HT1080 (cell line): ENCODE measurements at places on chromosomes 5 and 9. TPM values are rescaled to one million over a fixed set of nuclear protein-coding genes. Genes with fewer than 3 reads are reported as not detected.

PCDHGA10 gene
- total RNA-seq, result 0.80 and 0.90 TPM in 2 replicates

ELAVL2 gene
- 0.45 TPM in 1 of 2 replicates, not detected in the other for total RNA-seq

BHMT2 gene
- total RNA-seq, result not detected in 2 replicates

PPP2R2B gene
- total RNA-seq, result 0.33 TPM in 1 of 2 replicates, not detected in the other

BARHL1 gene
- total RNA-seq, result not detected in 2 replicates

IL17B gene
- total RNA-seq, result not detected in 2 replicates

HEMGN gene
- not detected in 2 replicates for total RNA-seq

HTR1A gene
- not detected in 2 replicates for total RNA-seq

DNM1 gene
- 12.9 and 18.9 TPM in 2 replicates for total RNA-seq

SHOC1 gene
- not detected in 2 replicates for total RNA-seq

GPX8 gene
- 48.3 and 48.7 TPM in 2 replicates for total RNA-seq

LCN9 gene
- not detected in 2 replicates for total RNA-seq

CDK5RAP2 gene
- total RNA-seq, result 52.9 and 65.3 TPM in 2 replicates

PCDHGA2 gene
- 0.27 and 0.84 TPM in 2 replicates for total RNA-seq

C9 gene
- total RNA-seq, result not detected in 2 replicates

PKD2L2 gene
- not detected in 2 replicates for total RNA-seq

GPR21 gene
- 0.55 TPM in 1 of 2 replicates, not detected in the other for total RNA-seq

PHYKPL gene
- total RNA-seq, result 11.8 and 12.8 TPM in 2 replicates

GLRA1 gene
- not detected in 2 replicates for total RNA-seq

CFAP157 gene
- total RNA-seq, result not detected in 2 replicates

ACOT12 gene
- 0.03 TPM in 1 of 2 replicates, not detected in the other for total RNA-seq

SH2D3C gene
- total RNA-seq, result not detected in 2 replicates

CLIC3 gene
- total RNA-seq, result 1.0 and 1.7 TPM in 2 replicates
